ENCODE measurements at places on chromosomes 5 and 9.

DNA sequence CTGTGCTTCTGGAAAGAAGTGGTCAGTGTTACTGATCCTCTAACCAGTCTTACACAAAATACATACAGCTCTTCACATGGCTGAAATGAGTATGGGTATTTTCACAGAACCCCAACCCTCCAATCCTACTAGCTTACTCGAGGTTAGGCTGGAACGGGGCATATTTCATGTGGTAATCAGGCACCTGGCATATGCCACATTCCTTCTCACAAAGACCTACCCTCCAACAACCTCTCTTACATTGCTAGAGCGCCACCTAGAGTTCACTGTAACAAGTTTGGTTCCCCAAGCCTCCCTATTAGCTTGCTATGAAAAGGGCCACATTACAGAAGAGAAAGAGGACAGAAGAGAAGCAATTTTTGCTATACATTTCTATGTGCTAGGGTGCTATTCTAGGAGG is 597.3 kb downstream of the PRELID2 start:
- peak; percentile 37 for DNase-seq

- DNase-seq: no peak
These were observed 19.5 kb downstream of the CD74 start for GRCh38 chr5:150393096-150393645.

- no peak for DNase-seq
These were observed 69.4 kb downstream of the TNPO1 start for GRCh38 chr5:72885824-72886223.

DNA sequence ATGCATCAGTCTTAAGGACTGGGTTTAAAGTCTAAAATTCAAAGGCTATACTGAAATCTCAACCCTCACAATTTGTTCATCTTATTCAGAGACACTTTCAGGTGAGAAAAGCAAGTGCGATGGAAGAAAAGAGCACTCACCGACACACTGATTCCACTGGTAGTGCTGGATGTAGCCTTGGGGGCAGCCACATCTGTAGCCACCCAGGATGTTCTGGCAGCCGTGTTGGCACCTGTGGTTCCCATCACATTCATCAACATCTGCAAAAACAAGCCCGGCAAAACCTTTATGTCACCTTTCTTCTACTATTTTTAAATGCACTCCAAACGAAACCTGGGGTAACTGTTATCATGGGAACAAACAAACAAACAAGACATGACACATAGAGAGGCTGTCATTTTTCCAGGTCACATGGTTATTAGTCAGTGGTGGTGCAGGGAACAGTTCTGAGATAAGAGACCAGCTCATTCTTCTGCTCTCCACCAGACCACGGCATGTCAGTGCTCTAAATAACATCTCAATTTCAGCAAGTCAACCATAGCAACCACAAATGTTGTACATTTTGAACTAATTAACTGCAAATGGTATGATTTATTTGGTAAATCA is 188.4 kb downstream of the SLC12A2 start:
- DNase-seq: peak; percentile 21

DNA sequence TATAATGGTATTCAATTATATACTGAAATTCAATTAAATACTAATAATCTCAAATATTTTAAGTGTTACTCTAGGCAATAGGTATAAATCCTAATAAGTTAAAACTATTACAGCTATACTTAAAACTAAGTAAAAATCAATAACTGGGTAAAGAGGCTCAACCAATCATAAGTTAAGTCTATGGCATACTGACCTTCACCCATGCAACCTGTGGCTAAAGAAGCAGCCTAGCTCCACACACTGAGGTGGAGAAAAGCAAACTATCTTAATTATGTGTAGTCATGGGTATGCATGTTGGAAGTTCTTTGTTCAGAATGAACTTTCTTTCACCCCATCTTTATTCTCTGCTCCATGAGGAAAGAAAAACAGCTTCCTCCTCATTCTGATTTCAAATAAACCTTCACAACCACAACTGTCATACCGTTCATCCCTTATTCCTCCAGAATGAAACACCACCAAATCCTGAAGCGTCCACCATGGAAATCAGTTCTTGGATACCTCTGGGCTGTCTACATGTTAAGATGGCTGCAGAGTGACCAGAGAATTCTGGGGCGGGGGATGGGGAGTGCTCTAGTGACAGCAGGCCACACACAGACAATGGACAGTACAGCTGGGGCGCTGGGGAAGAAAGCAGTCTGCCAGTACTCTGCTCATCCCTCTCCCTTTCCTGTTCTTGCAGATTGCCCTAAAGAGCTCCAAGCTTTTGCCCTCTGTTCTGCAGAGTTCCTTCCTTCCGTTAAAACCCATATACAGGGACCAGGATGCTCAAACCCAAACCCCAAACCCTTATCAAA is 62.3 kb downstream of the RIGI start:
- DNase-seq: no peak

DNA sequence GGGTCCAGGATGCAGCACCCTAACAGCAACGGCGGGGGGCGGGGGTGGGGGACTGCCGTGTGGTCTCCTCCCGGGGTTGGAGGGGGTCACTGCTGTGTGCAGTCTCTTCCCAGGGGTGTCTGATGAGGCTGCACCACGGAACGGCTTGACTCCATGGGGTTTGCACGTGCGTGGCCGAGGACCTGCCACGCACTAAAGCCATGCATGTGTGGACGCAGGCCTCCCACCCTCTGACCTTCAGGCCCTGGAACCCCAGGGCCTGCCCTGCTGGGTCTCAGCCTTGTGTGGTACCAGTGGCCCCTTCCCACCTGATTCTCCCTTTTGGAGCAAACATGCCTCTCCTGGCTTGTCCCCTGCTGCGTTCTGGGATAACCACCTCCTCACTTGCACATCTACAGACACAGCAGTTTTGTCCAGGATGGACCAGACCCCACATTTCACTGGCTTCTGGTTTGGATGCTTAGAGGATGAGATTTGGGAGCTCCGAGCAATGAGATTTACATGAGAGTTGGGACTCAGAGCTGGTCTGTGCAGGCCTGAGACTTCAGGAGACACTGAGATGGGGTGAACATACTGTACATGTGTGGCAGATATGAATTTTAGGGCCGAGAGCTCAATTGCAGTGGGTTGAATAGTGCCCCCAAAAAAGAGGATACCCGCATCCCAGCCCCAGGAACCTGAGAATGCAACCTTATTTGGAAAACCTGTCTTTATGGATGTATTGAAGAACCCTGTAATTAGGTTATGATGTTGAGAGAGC is 45.8 kb downstream of the SLC12A7 start:
- no peak for DNase-seq

DNA sequence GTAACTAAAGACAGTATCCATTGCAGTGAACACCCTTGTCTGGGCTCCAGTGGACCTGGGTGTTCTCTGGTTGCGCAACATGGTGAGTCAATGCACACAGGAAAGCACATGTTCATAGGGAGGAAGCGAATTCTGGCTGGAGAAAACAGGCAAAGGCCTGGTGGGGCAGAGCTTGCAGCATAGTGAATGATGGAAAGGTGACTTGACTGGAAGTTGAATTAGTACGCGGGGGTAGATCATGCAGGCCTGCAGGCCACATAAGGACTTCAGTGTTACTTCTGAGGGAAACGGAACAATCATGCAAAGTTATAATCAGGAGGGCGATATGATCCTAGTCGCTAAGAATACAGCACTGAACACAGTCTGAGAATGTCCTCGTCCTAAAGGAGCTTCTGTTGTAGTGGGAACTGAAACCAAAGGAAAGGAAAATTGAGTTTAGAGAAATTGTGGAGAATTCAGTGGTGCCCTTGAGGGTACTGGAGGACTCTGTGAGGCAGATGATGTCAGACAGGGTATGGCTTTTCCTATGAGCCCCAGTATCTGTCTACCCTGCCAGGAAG is 71.9 kb upstream of the RANBP3L start:
- DNase-seq: peak; percentile 46

DNA sequence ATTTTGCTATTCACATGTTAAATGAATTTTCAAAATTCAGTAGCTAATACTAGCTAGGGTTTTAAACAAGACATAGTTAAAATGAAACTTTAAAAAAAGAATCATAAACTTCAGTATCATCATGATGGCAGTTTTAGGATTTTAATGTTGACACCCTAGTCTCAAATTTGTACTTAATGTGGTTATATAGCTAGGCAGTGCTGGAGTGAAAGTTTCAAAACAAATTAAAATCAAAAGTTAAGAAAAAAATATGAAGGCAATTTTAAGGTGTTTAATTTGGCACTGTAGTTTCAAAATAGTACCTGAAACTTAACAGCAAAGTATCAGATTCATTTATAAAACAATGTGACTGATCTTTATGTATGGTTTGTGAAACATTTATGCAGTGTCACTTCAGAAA is 19.3 kb upstream of the CDKN2B start:
- no peak for DNase-seq

- DNase-seq: no peak
These were observed 12.7 kb downstream of the STK10 start for GRCh38 chr5:172175263-172175719.

DNA sequence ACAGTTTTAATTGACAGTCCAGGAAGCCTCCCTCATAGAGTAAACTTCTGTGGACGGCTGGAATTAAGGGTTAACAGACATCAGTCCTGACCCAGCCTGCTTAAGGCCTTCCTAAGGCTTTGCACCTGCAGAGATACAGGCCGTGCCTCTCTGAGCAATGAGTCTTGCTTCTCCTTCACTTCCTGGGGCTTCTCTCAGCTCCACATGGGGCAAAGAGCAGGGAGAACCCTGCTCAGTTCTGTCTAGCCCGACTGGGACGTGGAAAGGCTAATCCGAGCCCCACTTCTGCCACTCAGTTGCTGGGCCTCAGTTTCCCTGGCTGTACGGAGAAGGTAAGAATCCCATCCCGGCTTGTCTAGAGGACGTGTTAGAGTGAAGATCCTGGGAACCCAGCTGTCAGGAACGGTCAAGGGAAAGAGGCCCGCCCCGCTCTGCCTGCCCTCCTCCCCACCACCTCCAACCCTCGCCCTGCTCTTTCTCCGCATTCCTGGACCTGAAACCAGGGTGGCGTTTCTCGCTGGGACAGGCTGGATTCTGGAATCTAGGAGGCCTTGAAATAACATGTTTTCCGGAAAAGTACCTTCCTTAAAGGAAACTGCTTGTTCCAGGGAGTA is 6.5 kb downstream of the SPAAR start:
- no peak for DNase-seq

- DNase-seq: no peak
These were observed 497.0 kb downstream of the RAB3C start for GRCh38 chr5:59079622-59080620.

- DNase-seq: no peak
These were observed 988 bp downstream of the OXCT1 start for GRCh38 chr5:41869151-41869723.

- DNase-seq: peak; percentile 33
These were observed 124.7 kb upstream of the TBC1D2 start for GRCh38 chr9:98380065-98380681.

GRCh38 chr5:38453921-38454320 is 102.5 kb downstream of the LIFR start:
- no peak for DNase-seq

DNA sequence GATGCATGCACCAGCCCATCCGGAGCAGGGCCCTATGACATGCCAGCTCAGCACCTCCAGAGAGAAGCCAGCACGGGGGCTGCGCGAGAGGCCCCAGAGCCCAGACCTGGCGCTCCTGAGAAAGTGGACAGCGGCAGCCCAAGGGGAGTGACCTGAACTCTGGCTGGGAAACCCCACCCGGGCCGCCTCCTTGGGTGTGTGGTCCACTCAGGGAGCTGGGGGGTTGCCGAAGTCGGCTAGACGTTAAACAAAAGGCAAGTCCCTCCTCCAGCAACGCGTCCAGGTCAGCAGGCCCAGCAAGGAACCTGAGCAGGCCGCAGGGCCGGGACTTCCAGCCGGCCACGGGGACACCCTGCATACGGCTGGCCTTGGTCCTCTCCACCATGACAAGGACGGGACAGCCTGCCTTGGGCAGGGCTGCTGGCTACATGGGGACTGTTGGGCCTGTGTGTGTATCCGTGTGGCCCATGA is 35.7 kb downstream of the NACC2 start:
- no peak for DNase-seq

GRCh38 chr5:55924744-55925143 is 70.0 kb downstream of the IL6ST start:
- no peak for DNase-seq

DNA sequence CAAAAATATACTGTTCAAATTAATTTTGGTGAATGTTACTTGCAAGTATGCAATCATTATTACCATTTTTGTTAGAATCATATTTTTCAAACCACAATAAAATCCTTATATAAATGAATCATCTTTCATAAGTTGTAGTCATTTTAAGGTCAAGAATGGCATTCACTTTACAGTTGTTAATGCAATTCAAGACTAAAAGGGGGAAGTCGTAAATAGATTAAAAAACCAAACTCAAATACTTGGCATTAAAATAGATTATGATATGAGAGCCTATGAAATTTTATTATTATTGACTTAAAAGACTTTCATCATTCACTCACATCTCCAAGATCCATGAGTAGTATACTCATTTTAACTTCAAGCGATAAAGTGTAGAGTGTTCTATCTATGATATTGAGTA is 11.6 kb downstream of the CDH9 start:
- no peak for DNase-seq

DNA sequence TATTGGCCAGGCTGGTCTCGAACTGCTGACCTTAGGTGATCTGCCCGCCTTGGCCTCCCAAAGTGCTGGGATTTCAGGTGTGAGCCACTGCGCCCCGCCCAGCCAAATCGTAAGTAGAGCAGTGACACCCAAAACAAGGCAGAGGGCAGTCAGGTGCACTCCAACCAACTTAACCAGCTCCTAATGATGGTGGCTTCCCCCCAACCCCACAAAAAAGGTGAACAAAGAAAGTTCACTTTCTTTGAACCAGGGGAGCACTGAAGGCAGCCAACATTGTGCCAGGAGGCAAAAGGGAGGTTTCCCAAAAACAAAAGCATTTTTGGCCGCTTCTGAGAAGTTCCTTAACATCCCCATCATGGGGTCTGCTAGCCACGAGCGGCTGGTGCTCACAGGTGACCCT is 9.6 kb downstream of the GMCL2 start:
- no peak for DNase-seq

GRCh38 chr5:54514291-54514690 is 3.3 kb upstream of the SNX18 start:
- DNase-seq: no peak

DNA sequence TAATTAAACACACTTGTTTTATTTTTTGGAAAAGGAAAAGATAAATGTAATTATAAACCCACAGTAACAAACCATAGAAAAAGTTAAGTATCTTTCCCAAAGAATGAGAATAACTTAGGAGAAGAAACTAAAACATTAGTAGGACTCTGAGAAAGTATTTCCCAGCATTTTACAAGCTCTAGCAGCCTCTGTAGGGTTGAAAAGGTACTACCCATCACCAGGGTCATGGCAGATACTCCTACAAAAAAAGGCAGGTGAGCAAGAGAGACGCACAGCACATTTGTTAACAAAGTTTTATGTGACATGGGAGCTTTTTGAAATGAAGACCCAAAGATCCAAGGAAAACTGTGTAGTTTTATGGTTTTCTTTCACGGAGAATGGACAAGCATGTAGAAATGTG is 77.7 kb upstream of the FAM169A start:
- DNase-seq: no peak

GRCh38 chr9:2624051-2624682 is 2.6 kb downstream of the VLDLR start:
- peak; percentile 40 for DNase-seq

- DNase-seq: no peak
These were observed 18.6 kb downstream of the FGD3 start for GRCh38 chr9:92965759-92966517.

All from PC-9 (cell line).